ENCODE measurements at places on chromosomes 2 and 18.

DNA sequence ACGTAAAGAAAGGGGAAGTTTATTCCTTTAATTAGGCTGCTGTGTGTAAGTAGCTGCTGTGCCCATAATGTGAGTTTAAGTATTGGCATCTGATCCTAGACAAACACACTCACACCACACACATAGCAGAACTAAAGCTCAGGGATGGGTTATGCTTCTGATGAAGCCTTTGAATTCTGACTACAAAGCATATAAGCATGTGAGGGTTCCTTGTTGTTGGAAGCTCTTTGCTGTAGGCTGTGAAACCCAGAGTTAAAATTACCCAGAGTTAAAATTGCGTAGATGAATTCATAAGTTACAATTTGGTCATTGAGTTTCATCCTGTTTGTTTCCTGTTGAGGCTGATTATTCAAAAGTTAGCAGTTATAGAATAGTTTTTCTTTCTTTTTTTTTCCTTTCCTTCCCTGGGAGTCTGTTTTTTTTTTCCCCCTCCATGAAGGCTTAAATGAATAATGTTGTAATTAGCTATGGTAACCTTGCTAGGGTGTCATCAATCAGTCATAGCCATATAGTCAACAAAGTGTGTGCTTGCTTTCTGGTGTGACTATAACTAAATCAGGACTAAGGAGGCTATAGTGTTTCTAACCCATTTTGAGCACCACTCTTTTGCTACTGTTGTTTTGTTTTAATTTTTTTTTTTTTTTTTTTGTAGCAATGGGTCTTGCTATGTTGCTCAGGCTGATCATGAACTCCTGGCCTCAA lies 426.1 kb downstream of the PARD3B start:
- DNase-seq = no peak

GRCh38 chr2:180554330-180554729 lies 426.1 kb upstream of the UBE2E3 start:
- DNase-seq = no peak

GRCh38 chr2:173708806-173709205 lies 256.4 kb downstream of the SP3 start:
- DNase-seq = no peak

DNA sequence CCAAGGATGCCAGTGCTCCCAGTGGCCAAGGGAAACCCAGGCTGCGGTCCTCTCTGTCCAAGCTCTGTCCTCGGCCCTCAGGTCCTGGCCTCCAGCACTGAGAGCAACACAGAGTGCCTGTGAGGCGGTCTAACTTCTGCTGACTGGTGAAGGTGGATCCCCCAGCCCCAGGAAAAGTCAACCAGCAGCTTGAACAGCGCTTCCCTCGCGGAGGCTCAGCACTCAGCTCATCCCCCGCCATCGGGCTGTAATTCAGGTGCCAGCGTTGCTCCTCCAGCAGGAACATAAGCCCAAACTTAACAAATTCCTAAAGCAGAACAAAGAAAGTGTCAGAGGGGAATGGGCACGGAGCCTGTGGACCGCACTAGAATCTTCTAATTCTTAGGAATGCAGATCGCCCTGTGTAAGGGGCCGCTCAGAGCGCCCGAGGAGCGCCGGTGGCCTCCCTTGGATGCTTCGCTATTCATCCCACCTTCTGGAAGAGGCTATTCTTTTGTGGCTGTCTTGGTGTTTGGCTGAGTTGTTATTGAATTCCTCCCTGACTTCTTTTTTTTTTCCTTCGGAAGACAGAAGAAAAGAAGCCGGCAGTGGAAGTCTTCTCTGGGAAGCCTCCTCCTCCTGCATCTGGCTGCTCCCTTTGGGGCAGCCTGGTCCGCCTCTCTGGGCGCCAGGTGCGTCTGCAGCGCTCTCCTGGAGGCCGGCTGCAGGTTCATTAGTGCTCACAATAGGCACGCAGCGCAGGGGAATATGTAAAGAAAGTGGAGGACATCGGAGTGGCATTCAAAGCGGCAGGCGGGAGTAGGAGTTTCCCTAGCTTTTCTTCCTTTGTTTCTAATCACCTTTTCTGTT lies 905.6 kb downstream of the TSN start:
- DNase-seq = no peak

GRCh38 chr2:241546771-241547498 lies 11.6 kb upstream of the BOK start:
- no peak for DNase-seq

DNA sequence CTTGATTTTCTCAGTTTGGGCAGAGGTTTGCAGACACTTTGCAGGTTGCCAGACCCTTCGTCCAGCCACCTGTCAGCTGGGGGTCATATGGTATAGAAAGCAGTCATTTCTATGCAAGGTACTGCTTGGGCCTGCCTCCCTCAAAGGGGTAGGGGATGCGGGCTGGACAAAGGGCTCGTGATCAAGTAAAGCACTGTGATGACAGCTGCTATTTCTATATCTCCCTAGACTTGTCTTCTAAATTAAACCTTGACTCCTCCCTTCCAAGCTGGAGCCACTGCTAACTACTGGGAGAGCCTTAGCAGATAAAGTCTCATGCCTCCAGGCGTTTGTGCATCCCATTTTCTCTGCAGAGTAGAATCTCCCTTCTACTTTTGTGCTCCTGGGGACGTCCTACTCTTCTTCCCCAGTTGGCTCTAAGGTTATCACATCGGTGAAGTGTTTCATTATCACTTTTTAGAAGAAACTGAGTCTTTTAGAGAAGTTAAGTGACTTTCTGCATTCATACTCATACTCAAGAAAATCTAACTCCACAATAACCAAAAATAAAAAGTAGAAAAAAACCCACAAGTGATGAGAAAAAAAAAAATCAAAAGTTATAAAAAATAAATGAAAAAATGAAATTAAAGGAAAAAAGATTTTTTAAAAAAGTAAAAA lies 710 bp upstream of the XRCC5 start:
- DNase-seq = no peak

DNA sequence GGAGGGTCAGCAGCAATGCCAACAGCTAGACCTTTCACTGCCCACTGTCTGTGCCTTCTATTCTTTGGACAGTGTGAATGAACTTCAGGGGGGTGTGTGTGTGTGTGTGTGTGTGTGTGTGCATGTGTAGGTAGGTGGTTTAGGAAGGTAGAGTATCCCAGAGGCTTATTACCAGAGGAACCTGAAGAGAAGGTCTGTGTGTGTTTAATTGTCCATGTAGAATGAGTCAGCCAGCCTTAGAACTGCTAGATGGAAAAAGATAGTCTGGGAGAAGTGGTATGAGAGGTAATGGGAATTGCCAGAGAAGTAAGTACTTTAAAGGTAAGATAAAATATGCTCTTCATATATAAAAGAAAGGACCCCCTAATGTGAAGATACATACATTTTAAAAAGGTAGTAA lies 522.2 kb downstream of the PIK3C3 start:
- DNase-seq = no peak

- no peak for DNase-seq
Measured at GRCh38 chr2:106269591-106270291, 75.6 kb upstream of the UXS1 start.

- peak; percentile 12 for DNase-seq
Measured at GRCh38 chr2:85888020-85888683, 638 bp downstream of the ST3GAL5 start.

GRCh38 chr2:121019071-121019470 lies 265.9 kb downstream of the TFCP2L1 start:
- no peak for DNase-seq

GRCh38 chr2:205660521-205661124 lies 21.7 kb upstream of the NRP2 start:
- DNase-seq = peak; percentile 20

DNA sequence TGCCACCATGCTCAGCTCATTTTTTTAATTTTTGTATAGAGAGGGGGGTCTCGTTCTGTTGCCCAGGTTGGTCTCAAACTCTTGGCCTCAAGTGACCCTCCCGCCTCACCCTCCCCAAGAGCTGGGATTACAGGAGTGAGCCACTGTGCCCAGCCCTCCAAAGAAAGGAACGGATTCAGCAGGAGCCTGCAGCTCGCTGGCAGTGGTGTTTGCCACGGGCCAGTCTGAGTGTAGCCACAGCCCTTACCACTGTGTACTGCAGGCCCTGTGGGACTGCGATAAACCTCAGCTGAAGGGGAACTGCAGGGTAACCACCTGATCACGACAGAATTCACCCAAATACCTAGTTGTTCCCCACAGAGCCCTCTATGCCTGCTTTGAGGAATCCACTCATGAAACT lies 6.8 kb downstream of the COPS9 start:
- DNase-seq = no peak

DNA sequence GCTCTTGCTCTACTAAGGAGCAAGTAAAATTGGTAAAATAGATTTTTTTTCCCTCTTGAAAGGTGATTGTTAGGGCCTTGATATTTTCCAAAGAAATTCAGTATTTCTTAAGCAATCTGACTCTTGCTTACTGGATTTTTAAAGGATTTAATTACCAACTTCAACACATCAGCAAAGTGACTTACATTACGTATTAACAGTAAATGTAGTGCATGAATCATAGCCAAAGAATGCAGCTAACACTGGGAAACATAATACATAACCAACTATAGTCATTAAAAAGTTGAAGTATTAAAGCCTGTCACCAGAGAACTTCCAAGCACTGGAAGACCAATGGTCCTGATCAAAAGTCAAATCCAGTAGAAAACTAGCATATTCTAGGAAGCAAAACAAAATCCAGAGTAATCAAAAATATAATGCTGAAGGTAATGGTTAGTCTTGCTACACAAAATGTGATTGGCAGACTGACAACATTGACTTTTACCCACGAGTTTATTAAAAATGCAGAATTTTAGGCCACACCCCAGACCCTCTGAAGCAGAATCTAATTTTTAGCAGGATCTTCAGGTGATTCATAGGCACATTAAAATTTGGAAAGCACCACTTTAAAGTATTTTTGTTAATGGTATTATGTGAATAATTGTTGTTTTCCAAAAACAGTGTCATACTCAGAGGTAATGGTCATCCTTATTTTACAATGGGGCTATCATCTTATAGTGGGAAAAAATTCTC lies 31.8 kb upstream of the CAVIN2 start:
- no peak for DNase-seq

DNA sequence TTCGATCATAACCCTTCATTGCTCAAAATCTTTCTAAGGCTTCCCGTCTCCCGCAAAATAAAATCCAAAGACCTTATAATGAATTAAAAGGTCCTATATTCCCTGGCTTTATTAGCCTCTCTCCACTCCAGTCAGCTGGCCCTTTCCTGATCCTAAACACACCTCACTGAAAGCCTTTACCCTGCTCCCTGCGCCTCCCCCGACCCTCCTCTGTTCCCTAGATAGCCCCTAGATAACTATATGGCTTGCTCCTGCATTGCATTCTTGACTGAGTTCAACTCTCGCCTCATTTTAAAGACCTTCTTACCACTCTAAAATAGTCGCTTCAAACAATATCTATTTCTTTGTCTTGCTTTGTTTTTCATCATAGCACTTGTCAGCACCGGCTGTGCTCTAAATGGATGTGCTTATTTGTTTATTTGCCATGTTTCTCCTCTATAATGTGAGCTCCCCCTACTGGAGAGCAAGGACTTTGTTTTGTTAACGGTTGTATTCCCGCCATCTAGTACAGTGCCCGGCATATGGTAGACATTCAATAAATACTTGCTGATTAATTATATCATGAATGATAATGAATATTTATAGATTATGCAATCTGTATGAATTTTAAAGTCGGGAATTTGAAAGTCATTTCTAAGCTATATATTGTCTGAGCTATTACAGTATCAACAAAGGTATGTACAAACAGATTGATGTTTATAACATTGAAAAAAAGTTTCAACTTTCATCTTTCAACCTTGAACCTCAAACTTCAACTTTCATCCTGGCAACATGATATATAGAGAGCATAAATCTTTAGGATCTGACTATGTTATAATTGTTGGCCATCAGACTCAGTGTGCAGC lies 32.4 kb upstream of the VIT start:
- DNase-seq = no peak

- DNase-seq = no peak
Measured at GRCh38 chr2:225022188-225022587, 20.1 kb downstream of the DOCK10 start.

Data from stimulated activated CD8-positive, alpha-beta memory T cell treated with anti-CD3 and anti-CD28 coated beads, Interleukin-7, amount 100 ng/mL, for 4 hours (primary cell).